Left colon (tissue), 2 donors: ENCODE measurements at places on chromosomes 2 and 18.

GRCh38 chr18:12882453-12883371 lies 1.3 kb downstream of the PTPN2 start:
- no peak for DNase-seq

DNA sequence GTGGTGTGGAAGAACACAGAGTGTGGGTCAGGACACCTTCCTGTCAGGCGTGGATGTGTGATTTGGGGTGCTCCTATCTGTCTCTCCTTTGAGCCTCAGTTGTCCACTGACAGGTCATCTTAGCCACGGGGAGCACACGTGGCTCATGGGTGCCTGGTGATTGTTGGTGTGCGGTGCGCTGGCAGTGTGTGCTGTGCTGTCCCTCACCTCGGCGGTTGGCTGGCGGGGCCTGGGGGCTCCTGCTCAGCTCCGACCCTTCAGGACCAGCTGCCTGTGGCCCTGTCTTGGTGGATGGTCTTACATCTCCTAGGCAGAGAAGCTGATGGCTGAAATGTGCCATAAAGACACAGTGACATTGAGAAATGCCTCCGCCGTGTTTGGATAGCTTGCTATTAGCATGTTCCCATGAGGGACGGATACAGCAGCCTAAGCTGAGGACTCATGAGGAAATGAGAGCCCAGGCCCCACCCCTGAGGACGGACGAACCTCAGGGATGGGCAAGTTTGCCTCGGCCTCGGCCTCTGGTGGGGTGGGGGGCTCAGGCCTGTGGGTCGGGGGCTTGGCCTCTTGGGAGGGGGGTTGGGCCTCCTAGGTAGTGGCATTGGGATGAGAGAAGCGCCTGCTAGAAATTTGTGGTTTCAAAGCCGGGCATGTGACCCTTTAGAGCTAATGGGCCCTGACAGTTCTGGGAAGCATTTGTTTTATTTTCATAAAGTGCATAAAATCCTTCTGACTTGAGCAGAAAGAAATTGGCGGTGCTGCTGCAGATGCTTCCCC lies 20.3 kb upstream of the ASB1 start:
- no peak for DNase-seq

DNA sequence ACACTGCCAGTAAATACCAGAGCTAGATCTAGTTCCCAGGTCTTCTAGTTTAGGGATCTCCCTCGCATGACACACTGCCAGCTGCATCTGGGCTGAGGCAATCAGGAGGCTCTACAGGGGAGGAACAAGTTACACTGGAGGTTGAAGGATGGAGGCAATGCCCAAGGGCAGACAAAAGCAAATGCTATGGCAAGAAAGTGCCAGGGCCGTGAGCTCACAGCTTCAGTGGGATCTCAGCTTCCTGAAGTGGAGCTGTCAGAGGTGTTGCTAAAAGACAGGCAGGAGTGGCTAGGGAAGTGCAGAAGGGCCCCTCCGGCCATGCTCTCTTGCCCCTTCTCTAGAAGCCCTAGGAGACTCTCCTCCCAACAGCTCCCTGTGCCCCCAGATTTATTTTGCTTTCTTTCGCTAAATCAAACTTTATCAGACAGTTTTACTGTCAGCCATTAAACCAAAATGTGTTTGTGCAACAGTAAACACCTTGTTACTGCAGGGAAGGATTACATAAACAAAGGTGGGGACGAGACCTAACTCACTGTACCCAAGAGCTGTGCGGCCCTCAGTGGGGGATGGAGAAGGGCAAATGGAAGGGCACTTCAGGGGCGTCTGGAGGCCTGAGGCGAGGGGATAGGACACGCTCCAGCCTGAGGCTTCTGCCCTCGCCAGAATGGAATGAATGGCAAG lies 39.4 kb upstream of the PKDCC start:
- no peak for DNase-seq

GRCh38 chr2:241020201-241020600 lies 21.8 kb downstream of the SNED1 start:
- no peak for DNase-seq

DNA sequence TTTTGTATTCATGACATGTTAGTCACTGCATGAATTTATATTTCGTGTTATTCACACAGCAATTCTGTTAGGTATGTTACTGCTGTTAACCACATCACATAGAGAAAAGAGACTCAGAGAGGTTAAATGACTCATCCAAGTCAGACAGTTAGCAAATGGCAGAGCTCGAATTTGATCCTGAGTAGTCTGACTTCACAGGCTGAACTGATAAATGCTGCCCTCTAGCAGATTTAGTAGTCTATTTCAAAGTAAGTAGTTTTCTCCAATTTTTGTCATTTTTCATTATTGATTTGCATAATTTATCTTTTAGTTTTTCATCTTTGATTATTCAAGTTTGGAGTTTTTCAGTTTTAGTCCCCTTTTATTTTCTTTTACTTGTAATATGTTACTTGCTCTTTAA lies 58.3 kb downstream of the WDR7 start:
- DNase-seq, result no peak

DNA sequence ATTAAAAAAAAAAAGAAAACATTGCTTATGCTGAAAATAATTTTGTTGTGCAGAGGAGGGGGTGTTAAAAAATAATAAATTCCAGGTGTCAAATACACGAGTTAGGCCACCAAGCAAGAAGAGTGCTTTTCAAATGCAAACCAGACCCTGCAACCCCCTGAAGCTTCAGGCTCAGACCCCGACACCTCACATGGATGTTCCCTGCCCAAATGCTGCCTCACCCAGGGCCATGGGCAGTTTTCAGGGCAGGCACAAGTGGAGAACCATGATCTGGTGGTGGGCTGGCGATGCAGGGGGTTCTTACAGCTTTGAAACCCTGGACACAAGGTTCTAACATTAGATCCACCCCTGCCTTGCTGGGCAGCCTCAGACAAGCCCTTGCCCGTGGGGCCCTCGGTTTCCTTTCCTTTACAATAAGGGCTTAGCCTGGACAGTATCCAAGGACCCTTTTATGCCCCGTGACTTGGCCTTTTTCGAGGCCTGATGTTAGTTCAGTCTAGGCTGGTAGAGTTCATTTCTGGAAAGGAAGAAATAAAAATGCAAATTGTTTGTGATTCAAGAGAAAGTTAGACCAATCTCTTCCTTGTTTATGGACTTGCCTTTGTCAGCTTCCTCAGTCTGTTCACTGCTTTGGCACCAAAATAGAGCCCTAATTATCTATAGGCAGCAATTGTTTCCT lies 168.7 kb downstream of the DDX1 start:
- no peak for DNase-seq

- DNase-seq, result no peak
These were observed 19.1 kb downstream of the LBH start for GRCh38 chr2:30250421-30250820.

GRCh38 chr2:9211496-9211895 lies 4.9 kb downstream of the ASAP2 start:
- DNase-seq, result peak; percentile 58

- no peak for DNase-seq
These were observed 1241.1 kb upstream of the ZEB2 start for GRCh38 chr2:145760781-145761649.

DNA sequence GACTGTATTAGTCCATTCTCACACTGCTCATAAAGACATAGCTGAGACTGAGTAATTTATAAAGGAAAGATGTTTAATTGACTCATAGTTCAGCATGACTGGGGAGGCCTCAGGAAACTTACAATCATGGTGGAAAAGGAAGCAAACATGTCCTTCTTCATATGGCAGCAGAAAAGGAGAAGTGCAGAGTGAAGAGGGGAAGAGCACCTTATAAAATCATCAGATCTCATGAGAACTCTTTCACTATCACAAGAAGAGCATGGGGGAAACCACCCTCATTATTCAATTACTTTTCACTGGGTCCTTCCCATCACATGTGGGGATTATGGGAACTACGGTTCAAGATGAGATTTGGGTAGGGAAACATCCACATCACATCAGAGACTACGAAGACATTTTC lies 43.0 kb upstream of the CAVIN2 start:
- DNase-seq, result no peak
